ENCODE measurements at places on chromosomes 7 and 10.

DNA sequence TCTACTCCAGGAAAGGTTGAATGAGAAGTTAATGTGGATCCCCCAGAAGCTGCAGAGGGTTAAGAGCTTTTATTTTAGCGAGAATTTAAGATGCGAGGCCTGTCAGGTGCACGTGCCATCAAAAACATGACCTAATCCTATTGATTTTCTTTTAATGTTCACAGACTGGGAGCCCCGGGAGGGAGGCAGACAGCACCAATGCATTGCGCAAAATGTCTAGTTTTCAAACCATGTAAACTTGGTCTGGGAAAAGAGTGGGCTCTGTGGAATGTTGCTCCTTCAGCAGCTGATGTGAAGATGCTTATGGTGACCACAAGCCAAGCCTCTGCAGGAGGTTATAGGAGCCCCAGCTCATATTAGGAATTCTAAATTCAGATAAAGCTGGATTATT, 172.0 kb upstream of the ITGB1 start:
- DNase-seq, result peak; percentile 83

- DNase-seq, result no peak
Measured at GRCh38 chr7:155807065-155807671, 5.1 kb downstream of the SHH start.

- no peak for DNase-seq
Measured at GRCh38 chr10:92627845-92628480, 35.0 kb downstream of the KIF11 start.

GRCh38 chr7:41640487-41640886, 62.4 kb downstream of the INHBA start:
- no peak for DNase-seq

DNA sequence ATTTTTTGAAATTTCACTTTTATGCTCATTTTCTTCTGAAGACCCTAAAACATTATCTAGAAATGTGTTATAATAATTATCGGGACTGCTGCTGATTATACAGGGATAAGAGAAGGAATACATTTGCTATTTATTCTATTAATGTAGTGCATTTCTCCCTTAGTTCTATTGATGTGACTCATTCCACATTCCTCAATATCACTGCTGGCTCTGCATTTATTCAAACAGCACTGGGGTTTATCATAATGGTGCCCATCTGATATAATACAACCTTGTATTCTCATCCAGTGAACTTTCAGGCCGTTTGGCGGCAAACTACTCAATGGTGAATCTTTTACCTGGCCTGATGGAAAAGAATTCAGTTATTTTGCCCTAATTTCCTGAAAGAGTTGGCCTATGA, 7.8 kb downstream of the KCND2 start:
- DNase-seq, result no peak

GRCh38 chr7:30660331-30661255, 21.7 kb downstream of the CRHR2 start:
- no peak for DNase-seq

- no peak for DNase-seq
Measured at GRCh38 chr7:6317797-6318438, 45.5 kb upstream of the CYTH3 start.

GRCh38 chr7:142854372-142855113, at the start of gene EPHB6:
Gene EPHB6, plus strand, starts transcription at chr7:142855076. Its CDS starts 8,152 bp downstream, at chr7:142863228.
- DNase-seq, result no peak

GRCh38 chr10:110576220-110576619, 8.7 kb downstream of the SMC3 start:
- DNase-seq, result no peak

DNA sequence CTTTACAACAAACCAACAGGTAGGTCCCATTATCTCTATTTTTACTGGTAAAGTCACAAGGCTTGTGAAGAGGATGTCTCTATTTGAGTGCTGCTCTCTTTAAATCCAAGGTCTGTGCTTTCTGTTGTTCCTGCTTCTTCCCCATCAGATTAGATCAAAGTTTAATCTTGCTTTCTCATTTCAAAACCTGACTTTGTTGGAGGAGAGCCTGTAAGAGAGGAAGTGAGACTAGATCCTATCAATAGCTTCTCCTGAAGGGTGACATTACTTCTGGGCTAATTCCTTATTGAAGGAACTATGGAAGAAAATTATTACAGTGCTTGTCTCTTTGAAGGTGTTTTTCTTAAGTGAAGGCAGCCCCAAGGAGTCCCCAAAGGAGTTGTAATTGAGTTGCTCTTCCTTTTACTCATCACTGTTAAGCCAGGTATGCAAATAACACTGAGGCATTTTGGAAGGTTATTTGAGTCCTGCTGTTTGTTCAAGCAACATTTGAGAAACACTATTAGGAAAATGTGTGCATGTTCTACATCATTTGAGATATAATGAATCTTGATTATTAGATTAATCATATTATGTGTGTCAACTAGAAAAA, 146.2 kb upstream of the MBL2 start:
- no peak for DNase-seq

GRCh38 chr7:424961-425793, 94.5 kb downstream of the PDGFA start:
- no peak for DNase-seq

GRCh38 chr10:52577047-52577446, 195.5 kb downstream of the MBL2 start:
- no peak for DNase-seq

DNA sequence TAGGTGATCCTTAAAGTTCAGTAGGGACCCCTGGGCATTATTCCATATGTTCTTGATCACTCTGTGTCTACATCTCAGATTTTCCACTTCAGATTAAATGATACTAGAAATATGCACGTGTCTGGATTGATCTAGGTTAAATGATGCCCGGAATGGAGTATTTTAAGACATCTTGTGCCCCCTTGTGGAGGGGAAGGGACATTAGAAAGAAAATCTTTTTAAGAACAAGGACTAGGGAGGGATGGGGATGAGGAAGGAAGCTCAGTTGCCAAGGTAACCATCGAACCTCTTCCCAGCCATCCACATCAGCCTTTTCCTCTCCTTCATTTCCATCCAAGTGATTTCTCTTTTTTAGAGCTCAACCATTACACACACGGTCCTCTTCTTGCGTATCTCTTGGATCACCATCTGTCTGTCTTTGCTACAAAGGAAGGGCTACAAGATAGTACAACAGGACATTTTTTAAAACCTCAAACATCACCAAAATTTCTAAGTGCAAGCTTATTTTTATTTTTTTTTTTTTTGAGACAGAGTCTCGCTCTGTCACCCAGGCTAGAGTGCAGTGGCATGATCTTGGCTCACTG, 40.5 kb downstream of the PRSS2 start:
- DNase-seq, result peak; percentile 8

- DNase-seq, result no peak
Measured at GRCh38 chr10:32205670-32206069, 141.3 kb downstream of the EPC1 start.

DNA sequence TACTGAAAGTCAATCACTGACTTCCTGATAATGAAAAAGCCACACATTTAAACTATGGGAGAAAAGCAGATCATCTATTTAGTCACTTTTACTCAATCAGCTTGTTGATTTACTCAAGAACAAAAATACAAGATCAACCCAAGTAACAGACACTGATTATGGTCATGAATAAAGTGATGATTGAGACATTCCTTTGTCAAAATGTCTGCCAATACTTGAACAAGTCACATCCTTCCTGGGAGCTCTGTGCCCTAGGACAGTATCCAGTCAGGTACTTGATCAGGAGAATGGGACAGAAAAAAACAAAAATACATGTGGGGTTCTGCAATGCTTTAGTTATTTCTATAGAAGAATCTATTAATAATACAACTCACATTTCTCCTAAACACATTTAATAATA, 150.0 kb upstream of the NEBL start:
- no peak for DNase-seq

DNA sequence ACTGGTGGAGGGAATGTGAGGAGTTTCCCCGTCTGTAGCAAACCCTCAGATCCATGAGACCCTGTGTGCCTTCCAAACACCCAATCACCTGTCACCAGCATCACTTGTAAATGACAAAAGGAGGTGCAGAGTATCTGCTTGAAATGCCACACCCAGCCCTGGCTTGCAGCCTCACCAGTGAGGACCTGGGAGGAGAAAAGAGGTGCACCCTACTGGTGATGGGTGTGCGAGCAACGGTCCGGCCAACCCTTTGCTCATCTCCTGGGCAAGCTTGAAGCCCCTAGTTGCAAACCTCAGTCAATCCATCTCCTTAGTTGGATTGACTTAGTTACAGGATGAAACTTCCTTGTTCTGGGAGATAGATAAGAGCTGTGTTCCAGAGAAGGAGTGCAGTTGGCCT, 62.4 kb upstream of the WAPL start:
- no peak for DNase-seq

DNA sequence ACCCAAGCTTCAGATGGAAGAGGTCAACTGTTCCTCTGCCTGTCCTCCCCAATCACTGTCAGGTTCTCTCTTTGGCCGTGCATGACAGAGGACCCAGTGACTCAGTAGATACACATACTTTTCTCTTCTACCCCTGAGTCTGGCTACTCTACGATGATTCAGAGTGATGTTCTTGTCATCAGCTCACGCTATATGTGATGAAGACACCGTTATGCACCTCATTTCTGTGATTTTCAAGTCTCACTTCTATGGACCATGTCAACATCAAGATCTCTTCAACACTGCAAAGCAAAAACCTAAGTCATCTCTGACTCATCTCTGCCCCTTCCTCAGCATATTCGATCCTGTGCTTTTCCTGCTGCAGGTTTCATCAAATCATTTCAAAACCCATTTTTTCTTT, 76.6 kb upstream of the DGKI start:
- no peak for DNase-seq

DNA sequence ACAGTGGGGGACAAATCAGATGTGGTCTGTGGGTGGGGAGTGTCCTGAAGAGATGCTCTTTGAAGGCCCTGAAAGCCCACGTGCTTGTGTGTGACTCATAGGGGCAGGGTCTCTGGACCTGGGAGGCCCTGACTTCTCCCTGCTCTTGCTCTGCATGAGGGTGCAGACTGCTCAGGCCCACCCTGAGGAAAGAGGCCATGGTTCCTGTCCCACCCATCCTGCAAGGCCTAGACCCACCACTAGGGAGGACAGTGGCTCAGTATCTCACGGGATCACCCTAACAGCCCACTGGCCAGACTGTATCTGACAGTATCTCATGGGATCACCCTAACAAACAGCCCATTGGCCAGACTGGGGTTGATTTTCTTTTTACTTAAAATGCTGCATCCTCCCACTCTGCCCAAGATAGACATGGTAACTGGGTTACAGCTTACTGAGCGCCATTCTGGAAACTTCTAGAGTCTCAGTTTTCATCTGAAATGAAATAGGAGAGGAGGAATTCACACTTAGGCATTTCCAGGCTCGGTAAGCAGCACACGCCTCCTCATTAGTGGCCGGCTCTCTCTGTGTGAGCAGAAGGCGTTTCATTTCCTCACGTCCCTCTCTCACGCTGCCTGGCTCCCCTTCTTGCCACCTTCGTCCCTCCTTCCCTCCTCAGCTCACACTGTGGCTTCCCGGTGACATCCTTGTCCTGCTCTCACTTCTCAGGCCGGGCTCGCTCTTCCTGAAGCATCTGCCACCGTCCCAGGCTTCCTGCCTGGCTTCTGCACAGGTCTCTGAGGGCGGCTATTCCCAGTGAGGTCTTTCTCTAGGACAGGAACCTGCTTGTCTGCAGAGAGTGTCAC, 242.6 kb downstream of the GLRX3 start:
- DNase-seq, result no peak

DNA sequence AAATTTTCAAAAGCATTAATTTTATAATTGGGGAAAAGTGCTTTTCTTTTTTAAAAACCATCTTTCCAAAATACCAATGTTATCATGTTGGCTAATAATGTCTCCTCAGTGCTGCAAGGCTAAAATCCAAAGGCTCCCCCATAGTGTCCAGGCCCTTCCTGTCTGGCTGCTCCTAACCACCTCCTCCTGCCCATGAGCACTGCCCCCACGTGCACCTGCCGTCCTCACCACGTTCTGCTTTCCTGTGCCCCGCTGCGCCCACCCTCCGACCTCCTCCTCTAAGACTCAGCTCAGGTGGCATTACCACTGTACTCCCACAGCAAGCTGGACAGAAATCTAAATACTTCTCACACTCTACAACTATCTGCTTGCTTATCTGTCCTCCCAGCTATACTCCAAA, 17.7 kb downstream of the PAXIP1 start:
- no peak for DNase-seq

GRCh38 chr10:16828701-16829175, 11.5 kb upstream of the RSU1 start:
- DNase-seq, result no peak

GRCh38 chr10:132165416-132165980, 21.2 kb upstream of the DPYSL4 start:
- no peak for DNase-seq

- no peak for DNase-seq
Measured at GRCh38 chr7:39084349-39084748, 106.6 kb downstream of the POU6F2 start.

GRCh38 chr7:116598861-116599260, 73.1 kb upstream of the MET start:
- DNase-seq, result no peak

- no peak for DNase-seq
Measured at GRCh38 chr7:157769086-157769485, 432.3 kb downstream of the DNAJB6 start.

- DNase-seq, result no peak
Measured at GRCh38 chr7:16646472-16647072, 591 bp downstream of the BZW2 start.

DNA sequence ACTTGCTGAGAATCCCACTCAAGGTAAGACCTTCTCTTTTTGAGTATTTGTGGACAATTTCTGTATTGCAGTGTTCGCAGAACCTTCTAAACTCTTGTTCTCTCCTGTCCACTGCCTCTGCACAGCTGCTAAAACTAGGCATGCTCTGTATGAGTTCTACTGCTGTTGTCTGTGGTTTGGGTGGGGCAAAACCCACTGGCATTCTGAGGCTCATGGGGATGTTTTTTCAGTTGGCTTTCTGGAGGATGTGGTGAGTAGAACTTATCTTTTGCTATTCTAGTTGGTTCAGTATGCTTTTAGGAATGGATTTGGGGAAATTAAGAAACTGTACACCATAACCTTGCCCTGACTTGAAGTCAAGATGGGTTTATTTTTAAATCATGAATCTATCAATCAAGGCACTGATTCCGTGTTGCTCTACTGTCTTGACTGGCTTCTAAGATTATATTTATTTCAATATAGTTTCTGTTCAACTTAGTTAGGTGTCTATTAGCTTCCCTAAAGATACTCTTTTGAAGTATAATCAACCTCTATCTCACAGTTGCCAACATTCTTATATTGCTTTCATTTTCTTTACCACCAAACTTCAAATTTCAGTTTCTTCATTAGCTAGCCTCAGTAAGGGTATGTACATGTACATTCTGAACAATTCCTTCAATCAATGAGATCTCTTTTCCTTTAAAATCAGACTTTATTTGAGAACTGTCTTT, 25.0 kb upstream of the C1GALT1 start:
- peak; percentile 8 for DNase-seq

GRCh38 chr10:110226543-110226925, 19.1 kb downstream of the MXI1 start:
- DNase-seq, result peak; percentile 85

GRCh38 chr10:104456802-104457542, 103.3 kb downstream of the CFAP58 start:
- no peak for DNase-seq

- DNase-seq, result no peak
Measured at GRCh38 chr10:69446229-69446628, 5.0 kb upstream of the TSPAN15 start.

GRCh38 chr7:85103357-85103756, 83.5 kb downstream of the SEMA3D start:
- no peak for DNase-seq

Measured in AG04450 (cell line).